GM12864 (cell line): ENCODE measurements at places on chromosomes 7 and 10.

DNA sequence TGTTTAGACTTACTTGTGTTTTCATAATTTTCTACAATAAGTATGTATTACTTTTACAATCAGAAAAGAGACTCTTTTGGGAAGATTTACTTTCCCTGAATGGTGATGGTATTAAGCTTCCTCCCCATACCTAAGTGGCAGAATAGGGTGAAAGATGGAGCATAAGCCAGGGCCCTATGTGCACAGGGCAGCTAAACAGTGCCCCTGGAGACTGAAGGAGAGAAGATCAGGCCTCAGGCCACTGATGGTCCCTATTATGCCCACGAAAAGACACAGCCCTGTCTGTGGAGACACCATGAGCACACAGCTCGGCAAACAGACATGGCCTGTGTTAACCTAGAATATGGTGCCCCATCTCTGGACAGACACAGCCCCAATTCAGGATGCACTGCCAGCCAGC is 139.4 kb downstream of the OAT start:
- DNase-seq, result no peak

DNA sequence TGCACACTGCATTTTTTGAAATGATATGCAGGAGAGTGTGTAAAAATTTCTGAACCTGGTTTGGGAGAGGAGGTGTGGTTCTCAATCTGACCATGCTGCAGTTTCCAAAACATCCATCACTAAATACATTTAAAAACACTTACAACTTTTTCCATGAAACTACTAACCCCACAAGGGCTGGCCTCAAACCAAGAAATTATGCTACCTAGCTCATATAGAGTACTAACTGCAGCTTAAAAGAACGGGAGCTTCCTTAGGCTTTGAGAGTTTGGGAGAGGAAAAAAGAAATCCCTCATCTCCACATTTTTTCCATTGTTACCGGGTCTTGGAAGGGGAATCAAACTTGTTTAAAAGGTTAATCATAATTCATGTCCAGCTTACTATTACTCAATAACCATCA is 214.2 kb downstream of the GLI3 start:
- no peak for DNase-seq

GRCh38 chr7:2716488-2716887 is 28.5 kb downstream of the AMZ1 start:
- no peak for DNase-seq

DNA sequence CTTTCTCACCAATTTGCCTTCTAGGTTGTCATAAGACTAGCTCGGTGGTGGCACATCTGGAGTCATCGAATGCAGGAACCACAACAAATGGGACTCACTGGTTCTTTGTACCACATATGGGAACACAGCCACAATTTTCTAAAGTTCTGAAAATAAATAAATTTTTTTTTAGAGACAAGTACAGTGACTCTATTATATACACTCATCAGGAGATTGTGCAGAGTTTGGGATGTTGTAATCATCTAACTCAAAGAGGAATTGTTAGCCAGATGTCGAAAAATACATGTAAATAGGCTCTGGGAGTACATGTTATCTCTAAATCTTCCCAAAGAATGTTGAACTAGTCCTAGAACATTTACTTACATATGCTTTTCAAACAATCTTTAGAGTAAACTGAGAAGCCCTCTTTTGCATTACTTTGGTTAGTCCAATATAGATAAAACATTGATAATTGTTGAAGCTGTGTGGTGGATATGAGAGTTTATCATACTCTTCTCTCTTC is 19.6 kb upstream of the SEPTIN7 start:
- DNase-seq, result no peak

DNA sequence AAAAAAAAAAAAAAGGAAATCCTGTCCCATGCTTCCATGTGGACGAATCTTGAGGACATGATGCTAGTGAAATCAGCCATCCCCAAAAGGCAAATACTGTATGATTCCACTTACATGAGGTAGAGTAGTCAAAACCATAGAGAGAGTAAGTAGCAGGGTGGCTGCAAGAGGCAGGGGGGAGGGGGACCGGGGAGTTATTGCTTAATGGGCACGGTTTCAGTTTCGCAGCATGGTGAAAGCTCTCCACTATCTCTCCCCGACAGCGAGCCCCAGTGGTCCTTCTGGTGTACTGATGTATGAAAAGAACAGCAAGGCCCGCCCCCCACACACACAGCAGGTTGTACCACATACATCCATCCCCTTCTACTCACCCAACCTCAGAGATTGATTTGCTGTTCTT is 32.8 kb downstream of the NOD1 start:
- peak; percentile 77 for DNase-seq

GRCh38 chr10:86367152-86367951 is 757 bp upstream of the GRID1 start:
- DNase-seq, result no peak

GRCh38 chr7:26135076-26135475 is 16.9 kb upstream of the NFE2L3 start:
- no peak for DNase-seq

DNA sequence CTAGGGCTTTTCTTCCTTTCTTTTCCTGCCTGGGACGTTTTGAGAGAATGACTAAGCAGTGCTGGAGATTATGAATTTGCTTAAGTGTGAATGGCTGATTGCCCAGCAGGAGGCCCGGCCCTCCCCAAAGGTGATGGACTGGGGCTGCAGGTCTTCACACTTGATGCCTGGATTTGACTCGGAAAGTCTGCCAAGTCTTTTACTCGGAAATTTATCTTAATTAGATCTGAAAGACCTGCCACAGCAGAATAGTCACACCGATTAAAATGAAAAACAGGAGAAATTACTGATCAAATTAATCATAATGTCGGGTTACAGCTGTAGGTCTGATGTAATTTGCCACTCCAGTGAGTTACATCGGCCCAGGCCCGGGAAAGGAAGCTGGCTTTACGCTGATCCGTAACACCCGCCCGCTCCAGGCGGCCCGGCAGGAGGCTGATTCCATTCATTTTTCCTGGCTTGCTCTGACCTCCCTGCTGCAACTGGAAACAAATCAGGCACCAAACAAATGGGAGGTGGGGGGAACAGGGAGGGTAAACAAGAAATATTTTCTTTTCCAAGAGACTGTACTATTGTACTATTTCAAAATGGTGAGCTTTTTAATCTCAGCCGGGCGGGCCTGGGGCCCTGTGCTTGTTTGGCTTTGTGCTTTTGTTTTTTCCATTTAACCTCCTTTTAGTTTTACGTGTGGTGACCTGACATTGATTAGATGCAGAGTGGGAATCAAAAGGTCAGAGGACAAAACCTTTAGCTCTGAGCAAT is 212.4 kb upstream of the YAE1 start:
- DNase-seq, result no peak

- DNase-seq, result no peak
Measured at GRCh38 chr10:80356563-80356988, at the start of the genes DYDC1 and DYDC2. TSS of gene DYDC1 (minus strand) at chr10:80356755. CDS start at chr10:80352601, 4,154 bp downstream. TSS of gene DYDC2 (plus strand) at chr10:80356781. CDS start at chr10:80362444, 5,663 bp downstream.

- no peak for DNase-seq
Measured at GRCh38 chr10:75295868-75296441, 60.2 kb upstream of the COMTD1 start.

DNA sequence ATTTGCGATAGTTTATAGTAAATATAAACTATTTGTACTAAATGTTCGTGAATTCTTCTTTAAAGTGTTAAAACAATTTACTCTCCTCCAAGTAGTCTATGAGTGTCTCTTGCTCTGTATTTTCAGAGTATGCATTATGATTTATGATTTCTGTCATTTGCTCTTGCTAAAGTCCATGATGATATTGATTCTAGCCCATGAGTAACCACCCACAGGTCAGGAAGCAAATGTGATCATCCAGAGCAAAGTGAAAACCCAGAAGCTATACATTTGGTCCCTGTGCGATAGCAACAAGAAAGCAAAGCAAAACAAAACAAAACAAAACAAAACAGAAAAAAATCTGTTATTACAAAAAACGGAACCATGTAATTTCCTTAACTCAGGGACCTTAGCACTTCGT is 225.9 kb downstream of the HDAC9 start:
- DNase-seq, result no peak

GRCh38 chr7:16509829-16510228 is 16.8 kb upstream of the LRRC72 start:
- no peak for DNase-seq

GRCh38 chr7:87570178-87570577 is 30.5 kb downstream of the ABCB1 start:
- no peak for DNase-seq

DNA sequence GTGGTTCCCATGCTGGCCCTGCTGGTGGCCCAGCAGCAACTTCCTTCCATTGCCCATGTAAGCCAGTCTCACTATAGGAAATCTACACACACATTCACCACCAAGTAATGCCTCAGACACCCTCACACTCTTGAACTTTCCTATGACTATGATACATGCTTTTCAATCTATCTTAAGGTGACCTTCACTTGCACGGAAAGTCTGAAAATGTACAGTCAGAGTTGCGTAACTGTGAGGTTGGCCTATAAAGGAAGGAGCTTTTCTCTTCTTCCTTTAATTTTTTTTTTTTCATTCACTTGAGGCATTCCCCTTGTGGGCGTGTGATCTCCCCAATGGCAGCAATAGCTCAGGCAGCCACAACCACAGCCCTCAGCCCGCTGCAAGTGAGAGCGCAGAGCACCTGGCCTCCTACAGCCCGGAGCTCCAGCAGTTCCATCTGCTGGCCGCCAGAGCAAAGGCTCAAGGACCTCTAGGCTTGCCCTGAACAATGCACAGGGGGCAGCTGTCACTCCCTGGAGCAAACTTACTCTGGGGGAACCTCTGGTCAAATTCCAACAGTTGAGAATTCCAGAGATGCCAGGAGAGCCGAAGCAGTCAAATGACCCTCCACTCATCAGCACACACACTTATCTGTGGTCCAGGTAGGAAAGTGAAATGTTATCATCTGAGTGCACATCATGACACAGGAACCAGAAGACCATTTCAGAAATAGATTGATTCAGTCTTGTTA is 123.1 kb upstream of the ADO start:
- DNase-seq, result peak; percentile 93

GRCh38 chr10:63021225-63021624 is 111.9 kb upstream of the NRBF2 start:
- DNase-seq, result no peak

- DNase-seq, result no peak
Measured at GRCh38 chr7:132150711-132151110, 425.6 kb downstream of the PLXNA4 start.

DNA sequence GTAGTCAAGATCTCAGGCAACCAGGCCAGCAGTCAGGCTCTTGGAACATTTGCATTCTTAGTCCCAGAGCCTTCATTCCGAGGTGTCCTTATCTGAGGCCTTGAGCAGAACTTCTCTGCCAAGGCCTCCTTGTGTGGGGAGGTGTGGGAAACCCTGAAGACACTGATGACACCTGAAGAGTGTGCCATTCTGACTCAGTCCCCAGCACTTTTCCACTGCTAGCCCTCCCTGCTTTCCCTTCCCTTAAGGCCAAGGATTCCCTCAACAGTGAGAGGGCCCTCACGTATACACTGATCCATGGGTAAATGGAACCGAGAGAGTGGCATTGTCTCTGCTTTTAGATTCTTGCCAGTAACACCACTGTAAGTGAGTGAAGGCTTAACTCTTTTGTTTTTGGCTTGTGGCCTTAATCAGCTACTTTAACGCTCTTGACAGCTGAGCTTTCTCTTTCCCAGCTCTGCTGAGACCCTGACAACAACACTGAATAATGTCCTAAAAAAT is 30.3 kb downstream of the TRDMT1 start:
- no peak for DNase-seq

- no peak for DNase-seq
Measured at GRCh38 chr10:73093922-73094850, 2.5 kb downstream of the P4HA1 start.

DNA sequence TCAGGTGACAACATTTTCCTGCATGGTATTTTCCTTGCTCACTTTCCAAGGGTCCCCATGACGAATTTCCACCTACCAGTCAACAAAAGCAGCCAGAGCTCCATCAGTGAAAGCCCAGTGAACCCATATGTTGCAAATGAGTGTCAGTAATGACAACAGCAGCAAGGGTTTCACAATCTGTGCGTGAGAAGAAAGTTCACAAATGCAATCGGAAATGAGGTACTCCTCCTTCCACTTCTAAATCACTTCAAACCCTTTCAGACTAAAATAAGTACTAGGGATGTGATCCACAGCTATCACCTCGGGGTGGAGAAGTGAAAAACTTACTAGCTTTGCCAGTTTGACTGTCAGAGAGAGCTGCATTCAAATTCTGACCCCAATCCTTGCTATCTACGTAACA is 55.6 kb upstream of the BET1 start:
- peak; percentile 47 for DNase-seq

DNA sequence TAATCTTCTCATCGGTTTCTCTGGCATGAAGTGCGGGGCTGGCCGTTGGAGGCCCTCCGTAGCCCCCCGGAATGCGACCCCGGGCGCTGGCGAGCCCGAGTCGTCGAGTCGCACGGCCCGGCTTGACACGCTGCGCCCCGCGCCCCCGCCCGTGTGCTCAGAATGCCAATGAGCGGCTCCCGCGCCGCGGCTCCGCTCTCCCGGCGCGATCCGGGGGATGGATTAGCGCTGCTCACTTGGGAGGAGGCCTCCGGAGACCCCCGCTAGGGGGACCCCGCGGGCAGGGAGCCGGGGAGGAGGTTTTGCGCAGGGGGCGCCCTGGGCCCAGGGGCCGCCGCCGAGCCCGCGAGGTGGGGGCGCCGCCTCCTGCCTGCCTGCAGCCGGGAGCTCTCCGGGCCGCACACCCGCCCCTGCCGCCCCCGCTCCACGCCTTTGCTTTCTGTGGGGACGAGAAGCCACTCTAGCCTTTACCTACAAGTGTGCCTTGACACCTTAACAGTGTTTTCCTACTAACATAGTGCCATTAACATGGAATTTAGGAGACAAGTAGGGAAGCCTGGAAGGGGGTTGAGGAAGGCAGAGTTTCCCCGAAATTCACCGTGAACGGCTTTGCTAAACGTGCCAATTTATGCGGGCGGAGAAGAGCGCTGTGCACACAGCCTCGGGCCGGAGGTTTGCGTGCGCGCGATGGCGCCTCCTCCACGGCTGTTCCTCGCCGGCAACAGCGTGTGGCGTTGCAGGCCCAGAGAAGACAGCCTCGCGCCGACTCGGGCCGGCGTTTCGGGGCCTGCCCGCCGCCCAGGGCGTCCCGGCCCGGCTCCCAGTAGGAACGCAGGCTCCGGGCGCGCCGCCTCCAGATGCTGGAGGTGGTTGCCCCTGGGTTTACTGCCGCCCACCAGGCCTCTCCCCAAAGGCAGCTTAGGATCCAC is 7.1 kb downstream of the SHH start:
- no peak for DNase-seq
